ENCODE measurements at places on chromosomes 2 and 18. TPM values are rescaled to one million over a fixed set of nuclear protein-coding genes. Genes with fewer than 3 reads are reported as not detected.

VAMP5 gene
- 201 TPM for total RNA-seq

ST6GAL2 gene
- not detected for total RNA-seq

CCDC148 gene
- not detected for total RNA-seq

FIGN gene
- 0.13 TPM for total RNA-seq

EFHD1 gene
- total RNA-seq, result not detected

NOP58 gene
- 63.8 TPM for total RNA-seq

RAB31 gene
- 27.7 TPM for total RNA-seq

LAMA1 gene
- 0.25 TPM for total RNA-seq

FAM228B gene
- 1.1 TPM for total RNA-seq

EVX2 gene
- total RNA-seq, result not detected

G6PC2 gene
- total RNA-seq, result not detected

RPL31 gene
- 1,073 TPM for total RNA-seq

STK11IP gene
- 16.8 TPM for total RNA-seq

GPR155 gene
- 0.74 TPM for total RNA-seq

CPS1 gene
- 1.5 TPM for total RNA-seq

CNDP1 gene
- not detected for total RNA-seq

UXS1 gene
- total RNA-seq, result 47.8 TPM

Data from mammary microvascular endothelial cell (primary cell).